Left kidney (tissue), 8 donors: ENCODE measurements at places on chromosomes 7 and 10. TPM values are rescaled to one million over a fixed set of nuclear protein-coding genes. Genes with fewer than 3 reads are reported as not detected.

The TCAF2 gene
- 3.3 TPM for polyA plus RNA-seq

The TMEM139 gene
- polyA plus RNA-seq = 55.7 TPM

The FAM180A gene
- not detected for polyA plus RNA-seq

The GPR15LG gene
- polyA plus RNA-seq = 0.52 TPM

The PNLIPRP2 gene
- polyA plus RNA-seq = not detected

The PNLIPRP1 gene
- polyA plus RNA-seq = 0.13 TPM

DNA sequence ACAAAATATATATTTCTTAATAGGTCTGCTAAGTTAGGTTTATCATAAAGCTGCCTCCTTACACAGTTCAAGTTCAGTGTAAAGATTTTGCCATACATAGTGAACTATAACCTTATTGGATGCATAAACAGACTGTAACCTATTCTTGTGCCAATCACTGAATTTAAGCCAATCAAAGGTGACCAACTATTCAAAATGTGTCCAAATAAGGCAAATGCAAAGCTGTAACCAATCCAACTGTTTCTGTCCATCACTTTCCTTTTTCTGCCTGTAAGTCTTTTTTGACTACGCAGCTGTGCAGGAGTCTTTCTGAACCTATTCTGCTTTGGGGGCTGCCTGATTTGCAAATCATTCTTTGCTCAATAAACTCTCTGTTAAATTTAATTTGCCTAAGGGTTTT lies 11.6 kb upstream of the DNMBP start:
- DNase-seq = no peak

DNA sequence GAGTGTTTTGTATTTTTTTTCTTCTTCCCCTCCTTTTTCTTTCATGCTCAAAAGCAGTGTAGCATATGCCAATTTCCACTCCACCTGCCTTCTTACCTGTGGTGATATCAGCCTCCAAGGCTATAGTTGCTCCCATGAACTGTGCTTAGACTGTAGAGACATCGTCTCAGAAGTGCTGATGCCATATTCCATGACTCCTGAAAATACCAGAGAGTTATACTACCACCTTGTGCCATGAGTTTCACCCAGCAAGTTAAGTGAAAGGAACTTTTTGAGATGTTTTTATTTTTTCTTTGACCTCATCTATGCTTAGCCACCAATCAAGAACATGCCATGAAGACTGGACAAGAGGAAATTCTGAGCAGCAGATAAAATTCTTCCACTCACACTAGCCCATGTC lies 142.8 kb upstream of the SEMA3E start:
- DNase-seq = no peak

GRCh38 chr7:3309140-3309539 lies 8.1 kb downstream of the SDK1 start:
- no peak for DNase-seq

GRCh38 chr10:50919010-50919409 lies 33.6 kb upstream of the A1CF start:
- no peak for DNase-seq

- DNase-seq = peak; percentile 64
Observed at GRCh38 chr10:73772281-73773151, 9.3 kb upstream of the CHCHD1 start.

DNA sequence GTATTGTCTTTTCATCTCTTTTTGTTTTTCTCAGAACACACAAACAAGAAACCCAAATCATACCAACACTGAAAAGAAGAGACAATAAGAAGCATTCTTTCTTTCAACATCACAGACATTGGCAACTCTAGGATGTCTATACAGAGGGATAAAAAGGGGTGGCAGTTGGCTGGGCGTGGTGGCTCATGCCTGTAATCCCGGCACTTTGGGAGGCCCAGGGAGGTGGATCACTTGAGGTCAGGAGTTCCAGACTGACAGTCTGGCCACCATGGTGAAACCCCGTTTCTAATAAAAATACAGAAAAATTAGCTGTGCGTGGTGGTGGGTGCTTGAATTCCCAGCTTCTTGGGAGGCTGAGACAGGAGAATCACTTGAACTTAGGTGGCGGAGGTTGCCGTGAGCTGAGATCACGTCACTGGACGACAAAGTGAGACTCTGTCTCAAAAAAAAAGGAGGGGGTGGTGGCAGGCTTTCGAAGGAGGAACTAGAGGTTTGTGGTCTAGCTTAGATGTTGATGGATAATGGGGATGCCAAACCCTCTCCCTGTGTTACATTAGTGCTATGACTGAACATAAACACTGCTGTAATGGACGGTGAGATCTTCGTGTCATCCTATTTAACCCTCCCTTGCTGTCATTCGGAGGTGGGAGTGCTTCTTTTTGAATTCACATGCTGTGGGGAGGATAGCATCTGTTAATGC lies 9.4 kb downstream of the CNNM2 start:
- DNase-seq = no peak

DNA sequence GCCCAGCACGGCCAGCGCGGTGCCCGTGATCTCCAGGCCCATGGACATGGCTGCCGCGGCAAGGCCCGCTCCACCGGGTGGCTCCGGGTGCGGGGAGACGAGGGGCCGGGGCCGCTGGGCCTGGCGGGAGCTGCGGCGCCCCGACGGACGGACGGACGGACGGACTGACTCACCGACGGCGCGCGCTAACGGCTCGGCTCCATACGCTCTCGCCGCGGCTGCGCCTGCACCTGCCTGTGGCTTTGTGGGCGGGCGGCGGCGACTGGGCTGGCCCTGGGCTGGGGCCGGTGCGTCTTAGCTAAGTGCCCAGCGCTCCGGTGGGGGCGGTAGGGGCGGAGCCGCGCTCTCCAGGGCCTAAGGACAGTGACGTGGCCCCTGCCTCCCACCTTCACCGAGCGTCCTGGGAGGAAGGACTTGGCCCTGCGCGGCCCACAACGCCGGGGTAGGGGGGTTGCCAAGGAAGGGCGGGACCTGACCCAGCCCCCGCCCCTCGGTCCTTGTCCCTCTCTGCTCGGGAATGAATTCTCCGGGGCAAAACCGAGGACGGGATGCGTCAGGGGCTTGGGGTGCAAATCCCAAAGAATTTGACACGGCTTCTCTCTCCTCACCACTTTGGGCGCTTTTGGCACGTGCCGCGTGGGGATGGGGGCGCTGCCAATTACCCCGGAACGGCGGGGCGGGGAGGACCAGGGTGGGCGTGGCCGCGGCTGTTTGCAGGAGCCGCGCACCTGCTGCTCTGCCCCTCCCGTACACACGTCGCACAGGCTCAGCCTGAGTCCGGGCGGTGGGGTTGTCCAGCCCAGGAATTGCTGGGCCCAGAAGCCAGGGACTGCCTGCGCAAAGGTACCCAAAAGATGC lies at the start of gene CLDN3:
Gene CLDN3, minus strand, starts transcription at position 269 of the 858 bp plus-strand sequence. Its CDS starts 221 bp downstream, at position 48.
- peak; percentile 85 for DNase-seq

DNA sequence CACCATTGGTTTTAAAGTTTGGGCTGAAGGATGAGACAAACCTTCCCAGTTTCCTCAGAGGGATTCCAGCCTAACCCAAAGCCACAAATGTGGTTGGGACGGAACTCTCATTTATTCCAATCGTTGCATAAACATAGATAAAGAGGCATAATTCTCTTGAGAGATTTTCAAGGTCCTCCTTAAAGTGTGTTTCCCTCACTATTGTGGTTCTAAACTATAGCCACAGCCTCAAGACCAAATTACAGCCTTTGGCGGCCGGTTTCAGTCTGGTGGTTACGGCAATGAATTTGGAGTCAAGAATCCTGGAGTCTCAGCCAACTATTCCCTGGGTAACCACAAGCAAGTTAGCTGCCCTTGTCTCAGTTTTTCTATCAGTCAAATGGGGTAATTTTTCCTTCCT lies 42.6 kb downstream of the SEM1 start:
- DNase-seq = no peak

GRCh38 chr7:122407195-122407594 lies 102.6 kb upstream of the FEZF1 start:
- DNase-seq = no peak

- DNase-seq = no peak
Observed at GRCh38 chr7:131769241-131769640, 212.8 kb upstream of the PODXL start.

DNA sequence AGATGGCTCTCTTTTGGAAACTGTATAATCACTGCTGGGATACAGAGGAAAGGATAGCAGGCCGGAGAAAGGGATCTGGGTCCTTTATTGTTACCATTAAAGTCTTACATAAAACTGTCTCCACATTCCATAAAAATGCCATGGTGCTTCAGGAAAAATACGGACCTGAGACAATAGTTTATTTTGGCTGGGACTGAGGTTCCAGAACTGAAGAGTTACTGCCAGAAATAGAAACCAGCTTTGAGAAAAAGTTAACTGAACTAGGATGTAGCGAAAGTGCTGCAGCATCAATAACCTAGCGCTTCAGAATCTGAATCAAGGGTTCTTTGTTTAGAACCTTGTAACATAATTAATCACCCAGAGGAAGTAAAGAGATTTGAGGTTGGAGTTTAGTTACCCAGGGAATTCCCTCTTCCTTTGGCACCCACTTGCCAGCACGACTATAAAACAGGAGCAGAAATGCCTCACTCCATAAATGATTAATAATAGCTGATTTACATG lies 38.0 kb downstream of the MEOX2 start:
- peak; percentile 53 for DNase-seq

DNA sequence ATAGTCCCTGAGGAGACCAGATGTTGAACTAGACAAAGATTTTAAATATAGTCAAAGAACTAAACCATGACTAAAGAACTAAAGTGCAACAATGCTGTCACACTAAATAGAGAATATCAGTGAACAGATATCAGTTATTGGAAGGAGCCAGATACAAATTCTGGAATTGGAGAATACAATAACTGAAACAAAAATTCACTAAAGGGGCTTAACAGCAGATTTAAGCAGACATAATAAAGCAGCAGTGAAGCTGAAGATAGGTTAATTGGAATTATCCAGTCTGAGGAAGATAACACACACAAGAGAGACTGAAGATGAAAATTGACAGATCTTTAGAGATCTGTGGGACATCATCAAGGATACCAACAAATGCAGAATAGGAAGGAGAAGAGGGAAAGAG lies 10.4 kb downstream of the KPNA7 start:
- no peak for DNase-seq

DNA sequence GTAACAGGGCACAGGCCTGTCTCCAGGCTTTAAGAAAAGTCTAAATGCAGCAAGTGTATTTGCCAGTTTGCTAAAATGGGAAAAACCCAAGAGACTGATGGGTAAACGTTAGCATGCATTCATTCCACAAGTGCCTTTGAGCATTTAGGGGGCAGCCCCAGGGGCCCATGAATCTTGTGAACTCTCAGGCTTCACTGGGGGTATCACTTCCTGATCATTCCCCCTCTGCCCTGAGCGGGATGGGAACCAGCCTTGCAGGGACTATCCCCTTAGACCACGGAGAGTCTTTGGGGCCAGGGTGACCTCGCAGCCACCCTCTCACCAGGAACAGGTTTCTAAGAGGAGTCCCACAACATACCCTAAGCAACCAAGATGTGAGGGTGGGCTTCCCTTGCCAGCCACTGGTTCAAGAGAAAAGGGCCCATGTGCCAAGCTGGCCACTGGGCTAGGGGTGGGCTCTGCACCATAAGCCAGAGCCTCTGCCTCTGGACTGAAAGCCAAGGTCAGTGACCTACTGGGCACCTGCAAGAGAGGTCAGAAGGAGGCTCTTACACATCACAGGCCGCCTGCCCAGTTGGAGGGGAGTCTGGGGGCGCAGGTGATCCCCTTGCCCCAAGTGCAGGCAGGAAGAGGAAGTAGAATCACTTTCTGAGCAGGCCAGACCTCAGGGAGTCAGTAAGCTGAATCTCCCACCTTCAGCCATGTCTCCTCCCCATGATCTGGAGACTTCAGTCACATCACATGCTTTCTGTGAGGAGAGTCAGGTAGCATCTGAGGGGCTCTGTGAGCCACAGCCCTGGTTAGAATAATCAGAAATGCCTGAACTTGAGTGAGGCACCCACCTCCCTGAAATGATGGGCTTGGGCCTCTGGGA lies 75.0 kb downstream of the C10orf105 start:
- DNase-seq = no peak
